SIG-M5 (cell line): ENCODE measurements at places on chromosomes 12 and 14.

- DNase-seq = no peak
Observed at GRCh38 chr14:66483322-66483721, 2.8 kb upstream of the CCDC196 start.

- DNase-seq = no peak
Observed at GRCh38 chr12:120041386-120042231, 52.6 kb downstream of the BICDL1 start.

GRCh38 chr12:90677552-90677951, 277.4 kb downstream of the CCER1 start:
- DNase-seq = no peak

DNA sequence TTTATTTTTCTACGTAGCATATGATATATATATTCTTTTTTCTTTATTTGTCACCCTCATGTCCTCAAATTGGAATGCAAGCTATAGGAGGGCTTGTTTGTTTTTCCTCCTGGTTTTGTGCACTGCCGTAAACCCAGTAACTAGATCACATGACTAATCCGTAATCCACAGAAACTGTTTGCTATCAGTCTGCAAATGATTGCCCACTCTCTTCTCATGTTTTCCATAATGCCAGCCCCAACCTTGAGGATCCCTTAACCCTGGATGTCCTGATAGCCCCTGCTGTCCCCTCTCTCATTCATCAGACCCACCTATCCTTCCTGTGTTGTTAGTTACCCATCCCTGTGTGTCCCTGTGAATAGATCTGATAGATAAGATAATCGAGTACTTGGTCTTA, 94.0 kb downstream of the TSPAN9 start:
- no peak for DNase-seq

GRCh38 chr12:32569259-32569658, 109.8 kb upstream of the DNM1L start:
- DNase-seq = no peak

- no peak for DNase-seq
Observed at GRCh38 chr14:22185191-22185590, 403.8 kb downstream of the DAD1 start.

DNA sequence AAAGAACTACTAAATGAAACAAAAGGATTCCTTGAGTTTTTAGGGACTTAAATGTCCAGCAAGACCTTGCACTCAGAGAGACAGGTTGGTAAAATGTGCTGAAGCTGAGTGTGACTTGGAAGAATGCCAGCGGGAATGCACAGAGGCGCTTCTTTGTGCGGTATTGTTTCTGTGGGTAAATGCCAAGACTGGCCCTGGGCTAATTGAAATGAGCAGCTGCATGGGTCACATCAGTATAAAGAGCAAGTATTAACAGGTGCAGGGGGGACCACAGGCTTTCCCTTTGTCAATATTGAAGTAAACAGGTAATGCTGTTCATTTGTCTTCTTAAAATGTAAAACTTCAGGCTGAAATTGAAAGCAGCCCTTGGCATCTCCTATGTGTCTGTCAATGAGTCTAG, 74.3 kb downstream of the LMO3 start:
- no peak for DNase-seq
